ENCODE measurements at places on chromosomes 3 and 15. TPM values are rescaled to one million over a fixed set of nuclear protein-coding genes. Genes with fewer than 3 reads are reported as not detected.

DNA sequence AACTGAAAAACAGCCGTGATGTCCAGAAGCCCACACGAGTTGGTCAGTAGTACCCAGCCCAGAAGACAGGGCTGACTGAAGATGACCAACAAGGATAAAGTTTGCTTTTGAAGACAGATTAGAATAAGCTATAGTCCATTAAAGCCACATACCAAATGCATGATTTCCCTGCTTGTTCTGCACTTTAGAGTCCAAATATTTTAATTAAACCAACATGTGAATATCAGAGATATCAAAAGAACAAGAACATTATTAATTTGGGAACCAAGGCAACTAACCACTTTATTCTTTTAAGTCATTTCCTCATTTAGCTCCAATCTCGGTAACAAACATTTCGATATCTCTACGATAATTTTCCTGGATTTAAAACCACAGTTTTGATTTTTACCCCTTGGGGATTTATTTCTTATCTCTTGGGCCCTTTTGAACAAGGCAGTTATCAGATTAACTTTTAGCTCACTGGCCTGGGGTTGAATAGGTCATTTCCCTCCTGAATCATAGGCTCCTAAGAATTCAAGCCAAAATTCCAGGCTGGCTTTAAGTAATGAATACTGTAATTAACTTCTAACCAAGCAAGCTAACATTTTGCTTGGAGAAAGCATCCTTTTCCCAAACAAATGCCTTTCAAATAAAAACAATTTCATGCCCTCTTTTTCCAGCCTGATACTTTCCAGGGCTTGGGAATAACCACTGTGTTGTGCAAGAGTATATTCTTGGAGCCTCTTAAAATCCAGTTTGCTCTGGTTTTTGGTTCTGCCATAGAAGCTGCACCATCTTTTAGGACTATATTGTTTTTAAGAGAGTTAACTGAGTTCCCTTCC is 102.9 kb upstream of the NR2E3 start:
- DNase-seq = no peak

GRCh38 chr3:132231633-132232032 is 85.6 kb upstream of the ACP3 start:
- no peak for DNase-seq

SHISA5 gene
- 65.9 TPM for total RNA-seq

- no peak for DNase-seq
Observed at GRCh38 chr3:126998728-126999127, 15.8 kb downstream of the PLXNA1 start.

DNA sequence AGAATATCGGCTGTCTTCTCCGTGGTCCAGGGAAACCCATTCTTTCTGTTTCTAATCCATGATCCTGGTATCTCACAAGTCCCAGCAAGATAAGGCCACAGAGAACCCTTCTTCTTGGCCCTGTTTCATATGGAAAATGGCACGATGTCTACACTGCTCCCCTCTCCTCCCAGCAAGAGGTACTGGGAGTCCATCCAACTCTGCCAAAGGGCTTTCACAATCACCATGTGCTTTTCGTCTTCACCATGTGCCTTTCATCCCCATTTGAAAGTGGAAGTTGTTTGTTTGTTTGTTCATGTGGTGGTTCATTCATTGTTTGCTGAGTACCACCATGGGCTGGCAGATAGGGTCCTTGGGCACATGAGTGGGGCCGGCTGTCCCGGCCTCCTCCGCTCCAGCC is 5.5 kb downstream of the ITIH3 start:
- no peak for DNase-seq

DNA sequence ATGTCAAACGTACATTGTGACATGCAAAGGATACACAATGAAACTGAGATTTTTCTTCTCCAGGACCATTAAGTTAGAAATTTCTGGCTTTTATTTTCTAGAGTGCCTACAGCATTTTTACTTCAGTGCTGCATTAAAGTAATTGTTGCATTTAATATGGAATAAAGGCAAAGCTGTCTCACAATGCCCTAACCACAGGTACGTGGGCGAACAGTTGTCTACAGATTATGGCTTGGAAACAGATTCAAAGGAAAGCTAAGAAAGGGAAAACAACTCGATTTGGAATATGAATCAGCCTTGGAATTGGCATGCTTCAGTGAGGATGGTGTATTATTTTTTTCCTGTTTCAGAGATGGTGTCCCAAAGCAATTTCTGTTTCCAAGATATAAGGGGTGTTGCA is 79.1 kb upstream of the TUSC7 start:
- DNase-seq = no peak

GRCh38 chr3:47313341-47314055 is 30.8 kb downstream of the KLHL18 start:
- no peak for DNase-seq

- no peak for DNase-seq
Observed at GRCh38 chr3:161647936-161648470, 151.4 kb downstream of the OTOL1 start.

DNA sequence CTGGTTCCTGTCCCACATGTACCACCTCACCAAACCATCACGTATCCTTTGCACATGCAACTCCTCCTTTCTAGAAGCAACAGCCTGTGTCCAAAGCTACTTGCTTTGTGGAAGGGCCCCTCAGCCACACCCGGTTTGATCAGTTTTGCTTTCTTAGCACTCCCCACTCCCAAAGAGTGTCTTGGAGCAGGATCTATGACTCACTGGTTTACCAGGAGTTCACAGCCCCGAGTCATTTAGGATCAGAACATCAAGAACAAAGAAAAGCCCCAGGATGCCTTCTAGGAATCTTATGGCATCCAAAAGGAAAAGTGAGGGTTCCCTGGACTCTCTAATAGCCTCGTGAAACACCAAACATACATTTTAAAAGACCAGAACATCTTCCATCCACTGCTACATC is 50.7 kb upstream of the IGF1R start:
- no peak for DNase-seq

GRCh38 chr3:59774000-59774399 is 724.2 kb upstream of the CFAP20DC start:
- no peak for DNase-seq

CADPS gene
- not detected for total RNA-seq

DNA sequence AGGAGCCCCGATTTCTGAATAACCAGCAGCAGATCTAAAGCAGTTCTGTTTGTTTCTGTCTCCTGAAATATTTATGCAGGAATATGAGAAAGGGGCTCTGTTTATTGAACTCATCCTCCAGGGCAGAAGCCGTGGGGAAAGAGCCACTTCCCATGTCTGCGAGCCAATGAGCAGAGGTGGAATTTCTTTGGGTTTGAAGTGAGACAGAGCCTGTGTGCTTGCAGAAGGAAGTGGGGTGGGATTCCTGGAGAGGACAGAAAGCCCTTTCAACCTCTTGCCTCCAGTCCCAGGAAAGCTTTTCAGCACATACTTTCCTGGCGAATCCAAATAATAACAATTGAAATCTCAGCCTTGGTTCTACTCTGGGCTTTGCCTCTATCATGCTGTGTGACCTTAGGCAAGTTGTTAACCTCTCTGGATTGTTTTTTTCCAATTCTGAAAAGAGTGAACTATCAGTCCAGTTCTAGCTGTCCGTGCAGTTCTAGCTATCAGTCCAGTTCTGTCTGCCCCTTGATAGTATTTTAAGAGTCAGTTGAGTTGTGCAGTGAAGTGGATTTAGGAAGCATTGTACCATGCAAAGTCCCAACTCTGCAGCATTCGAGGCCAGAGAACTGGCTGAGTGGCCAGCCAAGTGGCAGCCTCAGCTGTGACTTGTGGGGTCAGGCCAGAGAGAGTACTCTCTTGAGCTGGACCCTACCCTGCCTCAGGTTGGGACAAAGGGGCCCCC is 15.9 kb downstream of the CORO2B start:
- no peak for DNase-seq

- no peak for DNase-seq
Observed at GRCh38 chr15:63072809-63073277, 30.3 kb downstream of the TPM1 start.

CCR9 gene
- 0.20 TPM for total RNA-seq

GRCh38 chr3:141000027-141000663 is 51.0 kb upstream of the SPSB4 start:
- peak; percentile 72 for DNase-seq

DNA sequence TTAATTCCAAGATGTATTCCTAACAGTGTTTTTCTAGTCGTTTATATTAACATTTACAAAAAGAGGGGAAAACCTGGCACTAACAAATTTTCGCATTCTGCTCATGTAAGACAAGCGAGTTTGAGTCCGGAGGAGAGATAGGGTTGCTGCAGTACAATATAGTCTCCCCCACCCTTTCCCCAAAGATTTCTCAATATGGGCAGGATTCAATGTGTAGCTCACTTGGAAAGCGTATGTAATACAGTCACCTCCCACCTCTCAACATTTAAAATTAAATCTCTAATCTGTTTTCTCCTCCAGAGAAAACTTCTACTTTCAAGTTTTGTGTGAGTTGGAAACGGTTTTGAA is 57.9 kb downstream of the CMSS1 start:
- DNase-seq = no peak

DNA sequence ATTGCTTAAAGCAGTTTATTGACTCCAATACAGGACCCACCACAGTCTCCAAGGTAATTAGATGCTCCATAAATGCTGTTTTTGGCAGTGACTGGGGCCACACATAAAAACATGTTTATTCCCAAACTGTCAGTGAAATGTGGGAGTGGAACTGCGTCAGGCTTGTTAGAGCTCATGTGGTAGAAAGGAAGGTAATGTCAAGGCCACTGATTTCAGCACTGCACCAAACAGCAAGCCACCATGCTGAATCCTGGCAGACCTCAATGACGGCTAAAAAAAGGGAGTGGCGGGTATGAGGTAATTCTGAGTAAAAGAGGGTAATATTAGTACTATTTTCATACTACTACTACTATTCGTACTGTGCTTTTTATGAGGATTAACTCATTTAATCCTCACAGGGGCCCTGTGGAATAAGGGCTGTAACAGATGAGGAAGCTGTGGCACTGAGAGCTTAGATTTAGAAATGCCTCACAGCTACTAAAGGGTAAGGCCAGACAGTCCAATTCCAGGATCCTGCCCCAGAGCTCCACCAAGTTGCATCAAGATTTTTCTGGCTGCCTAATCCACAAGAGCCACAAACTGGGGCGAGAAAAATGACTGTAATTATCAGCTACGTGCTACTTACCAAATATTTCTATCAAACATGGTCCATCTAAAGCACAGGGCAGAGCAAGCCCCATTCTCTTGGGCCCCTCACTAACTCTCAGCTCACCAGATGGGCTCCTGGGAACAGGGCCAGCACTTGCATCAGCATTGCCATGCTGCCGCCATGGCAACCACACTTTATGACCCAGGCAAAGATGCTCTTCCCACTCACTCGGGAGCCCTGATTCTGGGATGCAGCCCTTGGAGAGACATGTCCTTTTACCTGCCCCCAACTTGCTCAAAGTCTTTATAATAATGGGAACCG is 83.6 kb upstream of the SPATA12 start:
- no peak for DNase-seq

GRCh38 chr3:33541918-33542317 is 101.7 kb upstream of the UBP1 start:
- no peak for DNase-seq

DNA sequence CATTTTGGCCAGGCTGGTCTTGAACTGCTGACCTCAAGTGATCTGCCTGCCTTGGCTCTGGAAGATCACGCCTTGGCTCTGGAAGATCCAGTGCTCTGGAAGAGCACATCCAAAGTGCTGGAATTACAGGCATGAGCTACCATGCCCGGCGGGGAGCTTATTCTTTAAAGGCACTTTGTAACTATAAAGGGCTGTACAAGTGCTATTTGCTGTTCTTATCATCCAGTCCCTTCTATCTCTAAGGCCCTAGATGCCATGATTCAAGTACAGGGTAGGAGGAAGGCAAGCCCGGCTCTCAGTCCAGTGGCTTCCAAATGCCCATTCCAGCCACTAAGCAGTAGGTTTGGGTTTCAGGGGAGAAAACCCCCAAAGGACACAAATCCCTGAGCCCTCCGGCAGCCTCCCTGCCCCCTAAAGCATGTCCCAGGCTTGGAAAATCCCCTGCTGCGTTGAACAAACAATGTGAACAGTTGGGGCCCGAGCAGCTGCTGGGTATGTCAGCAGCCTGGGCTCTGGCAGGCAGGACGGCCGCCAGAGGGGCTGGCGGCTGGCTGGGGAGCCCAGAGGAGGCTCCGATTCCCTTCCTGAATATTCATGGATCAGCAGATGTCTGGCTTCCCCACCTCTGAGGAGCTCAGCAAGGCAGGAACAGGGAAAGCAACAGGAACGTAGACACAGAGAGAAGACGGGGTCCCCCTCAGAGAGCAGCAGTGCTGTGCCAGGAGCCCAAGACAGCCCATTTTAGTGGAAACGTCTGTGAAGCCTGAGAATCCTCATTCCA is 7.7 kb downstream of the IGDCC4 start:
- no peak for DNase-seq

DNA sequence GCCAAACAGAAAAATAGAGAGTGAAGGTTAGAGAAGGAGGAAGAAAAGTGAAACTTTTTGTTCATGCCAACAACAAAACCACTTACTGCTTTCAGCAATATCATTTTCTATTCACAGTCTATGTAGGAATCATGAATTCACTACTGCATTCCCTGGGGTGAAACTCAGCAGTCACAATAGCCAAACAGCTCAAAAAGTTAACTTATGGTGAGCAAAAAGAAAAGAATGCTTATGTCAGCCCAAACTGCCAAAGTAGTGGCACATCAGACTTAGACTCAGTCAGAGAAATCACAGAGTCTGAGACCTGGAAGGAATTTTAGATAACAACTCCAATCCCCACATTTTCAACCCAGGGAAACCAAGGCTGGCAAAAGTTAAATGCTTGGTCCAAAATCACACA is 238.7 kb upstream of the TMCO5A start:
- no peak for DNase-seq

GRCh38 chr3:197493049-197493448 is 62.7 kb downstream of the BDH1 start:
- no peak for DNase-seq

UBL7 gene
- total RNA-seq = 53.3 TPM

DNA sequence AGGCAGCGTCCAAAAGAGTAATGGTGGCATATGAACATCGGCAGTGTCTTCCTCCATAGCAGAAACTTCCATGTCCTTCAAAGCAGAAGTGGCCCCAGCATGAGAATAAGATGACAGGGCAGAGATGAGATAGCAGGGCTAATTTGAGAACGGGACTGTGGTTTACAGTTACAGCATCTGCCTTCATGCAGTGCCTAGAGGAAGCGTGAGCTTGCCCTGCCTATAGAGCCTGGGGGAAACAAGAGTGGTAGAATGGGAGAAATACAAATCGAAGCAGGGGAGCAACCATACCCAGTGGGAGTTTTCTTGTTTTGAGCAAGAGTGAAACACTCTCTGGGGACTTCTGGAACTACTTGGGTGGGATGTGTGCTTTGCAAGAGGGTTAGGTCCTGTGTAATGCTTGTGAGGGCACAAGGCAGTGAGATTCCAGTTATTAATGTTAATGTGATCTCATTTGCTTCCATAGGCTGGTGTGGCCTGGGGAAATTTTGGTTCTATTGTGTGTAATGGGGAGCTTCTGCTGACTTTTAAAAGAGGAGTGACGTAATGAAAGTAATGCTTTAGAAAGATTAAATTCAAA is 616.9 kb downstream of the ZIC1 start:
- DNase-seq = no peak

- no peak for DNase-seq
Observed at GRCh38 chr3:187795207-187795960, 50.1 kb upstream of the BCL6 start.

GRCh38 chr3:129422897-129423296 is 5.5 kb downstream of the EFCAB12 start:
- DNase-seq = no peak
